NCI-H2171 treated with DMSO at 0.1 percent for 48 hours (cell line): ENCODE measurements at places on chromosomes 5 and 9.

DNA sequence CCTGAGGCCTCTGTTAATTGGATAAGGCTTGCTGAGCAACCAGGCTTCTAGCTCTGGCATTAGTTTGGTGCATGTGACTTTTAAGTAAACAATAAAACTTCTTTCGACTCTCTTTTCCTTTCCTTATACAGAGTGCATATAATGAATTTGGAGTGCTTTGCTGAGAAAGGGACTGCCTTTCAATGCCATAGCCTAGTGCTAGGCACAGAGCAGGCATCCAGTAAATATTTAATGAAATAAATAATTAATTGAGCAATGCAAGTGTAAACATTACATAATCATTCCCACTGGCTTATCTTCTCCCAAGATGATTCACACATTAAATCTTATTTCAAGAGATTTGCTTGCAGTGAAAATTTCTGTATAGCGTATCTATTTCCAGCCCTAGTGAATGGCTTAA lies 74.1 kb downstream of the NMUR2 start:
- no peak for DNase-seq

DNA sequence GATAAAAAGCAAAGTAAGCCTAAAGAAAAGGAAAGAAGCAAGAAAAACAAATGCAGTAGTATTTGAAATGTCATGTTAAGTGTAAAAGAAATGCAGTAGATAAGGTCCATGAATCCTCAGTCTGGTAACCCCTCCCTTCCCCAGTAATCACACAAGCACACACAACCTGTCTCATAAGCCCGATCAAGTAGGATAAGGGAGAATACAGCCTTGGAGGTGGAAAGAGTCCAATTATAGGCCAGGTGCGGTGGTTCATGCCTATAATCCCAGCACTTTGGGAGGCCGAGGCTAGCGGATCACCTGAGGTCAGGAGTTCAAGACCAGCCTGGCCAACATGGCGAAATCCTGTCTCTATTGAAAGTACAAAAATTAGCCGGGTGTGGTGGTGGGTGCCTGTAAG lies 117.9 kb downstream of the GADD45G start:
- no peak for DNase-seq

DNA sequence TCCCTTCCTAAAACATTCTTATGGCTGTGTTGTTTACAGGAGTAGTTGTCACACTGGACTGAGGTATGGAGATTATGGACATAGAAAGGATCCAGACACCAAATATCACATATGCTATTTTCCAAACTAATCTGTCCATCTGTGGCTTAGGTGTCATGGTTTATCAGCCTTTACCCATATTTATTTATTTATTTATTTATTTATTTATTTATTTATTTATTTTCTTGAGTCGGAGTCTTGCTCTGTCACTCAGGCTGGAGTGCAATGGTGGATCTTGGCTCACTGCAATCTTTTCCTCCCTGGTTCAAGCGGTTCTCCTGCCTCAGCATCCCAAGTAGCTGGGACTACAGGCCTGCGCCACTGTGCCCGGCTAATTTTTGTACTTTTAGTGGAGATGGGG lies 1103.1 kb downstream of the MAT2B start:
- no peak for DNase-seq

GRCh38 chr5:141586246-141586645 lies 32.6 kb downstream of the DIAPH1 start:
- DNase-seq: no peak

DNA sequence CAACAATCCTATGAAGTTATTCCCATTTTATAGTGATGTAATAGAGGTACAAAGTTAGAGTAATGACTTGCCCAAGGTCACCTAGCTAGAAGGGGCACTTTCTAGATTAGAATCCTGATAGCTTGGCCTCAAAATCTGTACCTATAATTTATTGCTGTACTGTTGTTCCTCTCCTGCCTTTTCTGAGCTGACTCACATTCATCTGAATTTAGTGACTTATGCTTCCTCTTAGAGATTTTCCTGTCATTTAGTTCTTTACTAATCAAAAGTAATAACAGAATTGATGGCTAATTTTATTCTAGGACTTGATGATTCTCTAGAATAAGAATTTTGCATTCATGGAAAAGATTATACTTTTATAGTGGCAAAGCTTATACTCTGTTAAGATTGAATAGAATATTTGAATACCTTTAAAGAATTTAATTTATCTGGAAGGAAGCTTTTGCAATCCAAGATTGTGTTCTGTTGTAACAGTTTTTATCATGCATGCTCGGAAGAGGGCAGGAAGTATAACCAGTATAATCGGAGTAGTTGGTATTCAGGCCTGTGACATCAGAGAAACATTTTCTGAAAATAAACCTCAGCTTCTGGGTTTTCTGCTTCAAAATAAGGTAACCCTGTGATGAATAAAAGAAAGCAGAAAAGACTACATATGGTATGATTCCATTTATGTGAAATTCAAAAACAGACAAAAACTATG lies 21.3 kb downstream of the CYSTM1 start:
- DNase-seq: no peak

- DNase-seq: no peak
Measured at GRCh38 chr5:59042201-59043055, 459.6 kb downstream of the RAB3C start.

DNA sequence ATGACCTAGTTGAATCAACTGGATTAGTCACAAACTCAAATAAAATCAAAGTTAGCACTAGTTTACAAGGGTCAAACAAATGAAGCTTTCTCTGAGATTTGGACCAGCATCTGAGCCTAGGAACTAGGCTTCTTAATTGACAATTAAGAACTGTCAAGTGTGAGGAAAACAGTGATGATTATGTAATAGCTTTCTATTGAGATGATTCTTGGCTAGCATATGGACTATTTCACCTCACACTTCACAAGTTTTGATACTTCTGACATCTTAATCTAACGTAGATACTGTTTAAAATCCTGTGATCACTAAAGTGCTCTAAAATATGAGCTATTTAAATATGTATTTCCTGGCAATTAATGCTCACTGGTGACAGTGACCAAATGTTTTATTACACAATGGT lies 542.9 kb downstream of the EFNA5 start:
- no peak for DNase-seq

- DNase-seq: no peak
Measured at GRCh38 chr5:97148288-97148687, 5.9 kb upstream of the LIX1 start.

- peak; percentile 41 for DNase-seq
Measured at GRCh38 chr9:133059623-133060022, 2.2 kb upstream of the CEL start.

GRCh38 chr9:27572918-27573633 lies at the start of gene C9orf72:
TSS of gene C9orf72 (minus strand) at chr9:27573481. CDS start at chr9:27567120, 6,361 bp downstream.
- DNase-seq: peak; percentile 62

DNA sequence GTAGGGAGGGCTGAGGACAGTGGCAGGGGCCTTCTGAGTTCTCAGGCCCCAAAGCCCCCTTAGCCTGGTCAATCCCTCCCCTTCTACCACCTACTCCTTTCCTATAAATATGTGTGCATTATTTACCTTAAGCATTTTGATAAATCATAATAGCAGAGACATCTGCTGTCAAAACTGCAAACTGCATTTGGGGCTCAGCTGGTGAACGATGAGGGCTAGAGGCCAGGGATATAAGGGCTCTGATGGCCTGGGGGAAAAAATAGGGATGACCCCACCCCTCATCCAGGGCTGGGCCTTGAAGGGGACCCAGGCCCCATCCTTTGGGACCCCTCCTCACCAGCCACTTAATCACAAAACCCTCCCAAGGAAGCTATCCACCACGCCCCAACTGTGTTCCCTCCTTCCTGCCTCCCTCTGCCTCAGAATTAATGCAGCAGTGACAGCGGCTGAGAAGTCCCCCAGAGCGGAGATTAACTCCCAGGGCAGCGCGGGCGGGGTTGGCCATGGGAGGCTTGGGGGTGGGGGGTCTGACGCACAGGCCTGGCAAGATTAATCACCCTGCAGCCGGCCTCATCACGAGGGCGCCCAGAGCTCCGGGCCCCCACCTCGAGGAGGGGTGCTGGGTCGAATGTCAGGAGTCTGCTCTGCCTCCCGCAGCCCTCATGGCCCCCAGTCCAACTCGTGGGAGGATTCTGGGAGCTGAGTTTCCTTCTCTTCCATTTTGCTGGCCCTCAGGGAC lies 42.1 kb downstream of the CXXC5 start:
- DNase-seq: peak; percentile 39

GRCh38 chr5:120512068-120512467 lies 48.0 kb downstream of the PRR16 start:
- DNase-seq: no peak

DNA sequence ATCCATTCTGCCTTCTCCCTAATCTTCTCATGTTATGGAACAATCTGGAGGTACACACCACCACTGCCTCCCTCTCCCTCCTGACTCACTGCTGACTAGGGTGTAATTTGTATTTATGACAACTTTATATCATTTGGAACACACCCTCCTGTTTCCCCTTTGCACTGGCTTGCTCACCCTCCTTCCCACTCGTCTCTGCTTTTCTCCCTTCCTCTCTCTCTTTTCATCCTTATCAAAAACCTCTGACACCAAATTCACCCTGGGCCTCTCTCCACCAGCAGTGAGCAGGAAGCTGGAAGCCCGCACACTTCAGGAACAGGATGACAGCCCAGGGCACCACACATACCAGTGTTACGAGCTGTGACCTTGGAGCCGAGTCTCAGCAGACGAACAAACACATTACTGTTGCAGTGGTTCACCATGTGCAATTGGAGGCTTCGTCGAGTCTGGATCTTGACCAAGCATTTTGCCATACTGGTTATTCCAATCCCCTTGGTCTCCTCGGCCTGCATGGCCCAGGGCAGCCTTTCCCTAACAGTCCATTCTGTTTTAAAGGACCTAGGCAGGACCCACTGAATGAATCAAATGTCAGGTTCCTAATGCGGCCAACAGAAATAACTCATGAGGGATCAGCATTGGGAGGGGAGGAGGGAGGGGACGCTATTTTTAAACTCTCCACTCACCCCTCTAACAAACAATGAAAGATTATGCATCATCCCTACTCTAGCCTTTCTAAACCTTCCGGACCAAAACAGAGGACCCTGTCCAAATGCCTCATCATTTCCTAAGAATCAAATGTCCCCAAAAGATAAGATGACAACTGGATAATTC lies 203.9 kb upstream of the RASEF start:
- DNase-seq: no peak

DNA sequence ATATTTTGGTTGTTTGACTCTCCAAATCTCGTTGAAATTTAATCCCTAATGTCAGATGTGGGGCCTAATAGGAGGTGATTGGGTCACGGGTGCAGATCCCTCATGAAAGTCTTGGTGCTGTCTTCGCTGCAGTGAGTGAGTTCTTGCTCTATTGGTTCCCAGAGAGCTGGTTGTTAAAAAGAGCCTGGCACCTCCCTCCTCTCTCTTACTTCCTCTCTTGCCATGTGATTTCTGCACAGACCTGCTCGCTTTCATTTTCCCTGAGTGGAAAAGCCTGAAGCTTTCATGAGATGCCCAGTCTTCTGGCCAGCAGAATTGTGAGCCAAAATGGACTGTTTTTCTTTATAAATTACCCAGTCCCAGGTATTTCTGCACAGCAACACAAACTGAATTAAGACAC lies 221.6 kb downstream of the MAT2B start:
- no peak for DNase-seq

GRCh38 chr9:135308821-135309762 lies 170.5 kb upstream of the PPP1R26 start:
- peak; percentile 99 for DNase-seq

GRCh38 chr5:137736496-137736895 lies 607 bp upstream of the KLHL3 start:
- DNase-seq: no peak
